Osteoblast (primary cell): ENCODE measurements at places on chromosomes 7 and 10. TPM values are rescaled to one million over a fixed set of nuclear protein-coding genes. Genes with fewer than 3 reads are reported as not detected.

EBLN1 gene
- total RNA-seq, result not detected in 2 replicates

CYP2C19 gene
- total RNA-seq, result not detected in 2 replicates

SPDYE2 gene
- not detected in 2 replicates for total RNA-seq

CDHR1 gene
- under 0.01 TPM in 1 of 2 replicates, not detected in the other for total RNA-seq

C10orf95 gene
- total RNA-seq, result not detected in 2 replicates

CCZ1 gene
- total RNA-seq, result 52.8 and 76.6 TPM in 2 replicates

OPN1SW gene
- not detected in 2 replicates for total RNA-seq

SH2D4B gene
- under 0.01 TPM in 1 of 2 replicates, not detected in the other for total RNA-seq

DNA sequence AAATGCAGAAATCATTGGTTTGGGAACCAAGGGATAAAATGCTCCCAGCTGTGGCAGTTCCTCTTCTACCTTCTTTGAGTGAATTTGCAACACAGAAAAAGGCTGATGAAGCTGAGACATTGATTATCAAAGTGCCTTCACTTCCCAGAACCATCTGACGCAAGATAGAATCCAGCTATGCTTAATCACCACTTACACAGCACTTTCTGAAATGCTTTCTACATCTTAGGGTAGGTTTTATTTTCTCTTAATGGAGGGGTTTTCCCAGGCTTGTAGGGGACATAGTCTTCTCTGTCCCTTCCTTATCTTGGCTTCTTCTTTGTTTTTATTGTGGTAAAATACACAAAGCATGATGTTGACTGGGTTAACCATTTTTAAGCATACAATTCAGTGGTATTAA is 332.6 kb upstream of the ZNF32 start:
- DNase-seq, result no peak

- DNase-seq, result no peak
Observed at GRCh38 chr7:11193131-11193867, 219.6 kb downstream of the PHF14 start.

DNA sequence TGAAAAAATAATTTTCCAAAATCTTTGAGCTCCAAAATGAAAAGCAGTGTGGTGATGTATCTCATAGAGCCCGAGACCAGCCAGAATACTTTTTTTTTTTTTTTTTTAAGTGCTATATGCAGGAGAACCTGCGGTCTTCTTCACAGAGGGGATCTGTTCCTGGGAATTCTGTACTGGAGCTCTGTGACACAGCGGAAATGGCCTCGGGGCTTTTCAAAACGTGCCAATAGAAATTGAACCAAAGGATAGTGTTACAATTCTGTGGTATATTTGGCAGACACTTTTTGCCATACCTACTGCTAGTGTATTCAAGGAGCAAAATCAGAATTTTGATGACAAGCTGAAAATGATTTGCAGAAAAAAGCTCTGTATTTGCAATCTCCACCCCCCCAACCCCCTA is 1429.3 kb upstream of the LRRTM3 start:
- no peak for DNase-seq

- peak; percentile 83 for DNase-seq
Observed at GRCh38 chr10:96967847-96968246, 135.7 kb downstream of the LCOR start.

DNA sequence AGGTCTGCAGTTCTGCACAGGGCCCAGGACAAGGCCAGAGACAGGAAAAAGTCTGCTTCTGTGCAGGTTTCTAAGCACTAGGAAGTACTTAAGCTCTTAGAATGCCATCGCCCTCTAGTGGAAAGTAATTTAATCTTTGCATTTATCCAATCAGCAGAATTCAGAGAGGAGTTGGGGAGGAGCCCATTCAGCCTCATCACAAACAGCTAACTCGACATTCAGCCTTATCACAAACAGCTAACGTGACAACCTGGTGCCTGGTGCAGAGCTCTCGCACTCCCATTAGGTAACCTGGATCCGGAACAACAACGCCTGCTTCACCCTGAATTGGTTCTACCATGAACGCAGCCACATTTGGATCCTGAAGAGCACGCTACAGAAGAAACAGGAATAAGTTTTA is 15.2 kb downstream of the OAT start:
- DNase-seq, result peak; percentile 77

DNA sequence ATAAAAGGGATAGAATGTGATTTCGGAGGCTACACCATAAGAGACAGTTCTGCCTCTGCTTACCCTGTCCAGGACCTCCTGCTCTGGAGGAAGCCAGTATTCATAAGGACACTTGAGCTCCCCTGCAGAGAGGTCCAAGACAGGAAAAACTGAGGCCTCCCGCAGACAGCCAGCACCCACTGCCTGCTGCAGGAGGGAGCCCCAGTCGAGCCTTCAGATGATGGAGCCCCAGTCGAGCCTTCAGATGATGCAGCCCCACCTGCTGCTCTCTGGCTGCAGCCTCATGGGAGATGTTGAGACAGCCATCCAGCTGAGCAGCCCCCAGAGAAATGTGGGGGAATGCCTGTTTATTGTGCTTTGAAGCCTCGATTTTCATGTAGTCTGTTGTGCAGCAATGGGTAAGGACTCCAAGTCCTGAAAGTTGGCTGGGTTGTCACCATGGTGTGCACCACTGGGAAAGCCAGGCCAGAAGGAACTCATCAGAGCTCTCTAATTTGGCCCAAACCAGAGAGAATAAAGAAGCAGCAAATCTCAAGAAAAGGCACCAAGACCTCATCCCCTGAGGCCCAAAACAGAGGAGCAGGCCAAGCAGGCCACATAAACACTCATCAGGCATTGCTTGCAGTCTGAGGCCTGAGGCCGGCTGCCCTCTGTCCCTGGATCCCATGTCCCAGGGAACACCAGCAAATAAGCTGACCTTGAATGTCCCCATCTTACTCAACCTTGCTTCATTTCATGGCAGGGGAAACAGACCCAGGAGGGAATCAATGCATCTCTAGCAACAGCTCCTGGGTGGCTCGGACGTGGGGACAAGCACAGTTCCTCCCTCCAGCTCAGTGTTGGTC is 30.9 kb downstream of the CALML5 start:
- DNase-seq, result peak; percentile 35

DNA sequence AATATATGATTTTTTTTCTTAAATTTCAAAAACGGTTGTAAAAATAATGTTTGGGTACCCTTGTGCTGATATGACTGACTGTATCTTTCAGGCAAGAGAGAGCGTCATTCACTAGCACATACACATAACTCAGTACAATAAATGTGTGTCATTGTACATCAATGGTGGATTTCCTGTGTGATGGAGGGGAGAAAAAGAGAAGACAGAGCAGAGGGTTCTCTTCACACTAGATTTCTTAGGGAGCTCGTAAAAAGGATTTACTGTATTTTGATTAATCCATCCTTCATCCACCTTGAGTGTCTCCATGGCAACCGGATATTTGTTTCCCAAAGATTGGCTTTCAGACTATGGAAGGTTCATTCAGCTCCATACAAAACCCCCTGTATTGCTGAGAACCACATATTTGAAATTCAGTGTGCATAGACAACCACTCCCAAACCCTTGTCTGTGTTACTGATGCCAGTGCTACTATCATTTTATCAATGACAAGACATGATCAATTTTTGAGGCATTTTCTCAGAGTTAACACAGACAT is 150.6 kb downstream of the AKR1D1 start:
- no peak for DNase-seq

DNA sequence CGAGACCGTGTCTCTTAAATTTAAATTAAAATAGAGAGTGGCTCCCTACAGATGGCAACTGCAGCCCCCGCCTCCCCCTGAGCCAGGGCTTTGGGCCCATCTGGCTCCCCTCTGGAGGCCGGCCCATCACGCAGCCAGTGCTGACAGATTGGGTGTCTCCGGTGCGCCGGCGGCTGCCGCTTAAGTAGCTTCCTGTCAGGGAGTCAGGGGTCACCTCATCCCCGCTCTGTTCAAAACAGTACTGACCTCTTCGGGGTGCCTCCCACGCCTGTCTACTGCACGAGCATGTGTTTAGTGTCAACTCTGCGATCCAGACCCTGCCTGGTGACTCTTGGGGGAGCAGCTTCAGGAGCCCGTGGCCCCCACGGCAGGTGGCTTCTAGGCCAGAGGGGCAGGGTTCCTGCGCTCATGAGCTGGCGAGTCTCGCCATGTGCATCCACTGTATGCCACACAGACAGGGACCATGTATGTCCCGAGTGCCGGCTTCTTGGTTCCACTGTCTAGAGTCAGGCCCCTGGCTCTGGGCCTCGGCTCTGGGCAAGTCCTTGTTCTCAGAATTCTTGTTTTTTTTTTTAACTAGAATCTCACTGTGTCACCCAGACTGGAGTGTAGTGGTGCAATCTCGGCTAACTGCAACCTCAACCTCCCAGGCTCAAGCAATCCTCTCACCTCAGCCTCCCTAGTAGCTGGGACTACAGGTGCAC is 36.1 kb downstream of the KCTD7 start:
- no peak for DNase-seq

- DNase-seq, result no peak
Observed at GRCh38 chr10:20644421-20644820, 252.7 kb downstream of the NEBL start.

DNA sequence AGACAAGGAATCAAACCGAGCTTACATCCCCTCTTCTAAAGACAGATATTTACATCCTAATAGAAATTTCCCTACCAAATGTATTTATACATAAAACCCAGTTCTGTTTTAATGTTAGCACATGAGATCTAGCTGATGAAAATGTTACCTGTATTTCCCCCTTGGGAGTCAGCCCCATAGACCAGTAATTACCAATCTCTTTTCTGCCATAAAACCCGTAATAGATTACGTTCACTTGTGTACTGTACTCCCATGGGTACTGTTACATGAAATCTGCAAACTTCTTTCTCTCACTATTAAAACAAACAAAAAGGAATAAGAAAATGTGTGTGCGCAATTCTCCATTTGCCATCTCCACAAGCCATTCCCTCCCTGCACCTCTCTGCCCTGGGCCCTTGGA is 450.9 kb downstream of the CALN1 start:
- DNase-seq, result no peak

- no peak for DNase-seq
Observed at GRCh38 chr7:141722529-141722928, 14.4 kb downstream of the WEE2 start.

DNA sequence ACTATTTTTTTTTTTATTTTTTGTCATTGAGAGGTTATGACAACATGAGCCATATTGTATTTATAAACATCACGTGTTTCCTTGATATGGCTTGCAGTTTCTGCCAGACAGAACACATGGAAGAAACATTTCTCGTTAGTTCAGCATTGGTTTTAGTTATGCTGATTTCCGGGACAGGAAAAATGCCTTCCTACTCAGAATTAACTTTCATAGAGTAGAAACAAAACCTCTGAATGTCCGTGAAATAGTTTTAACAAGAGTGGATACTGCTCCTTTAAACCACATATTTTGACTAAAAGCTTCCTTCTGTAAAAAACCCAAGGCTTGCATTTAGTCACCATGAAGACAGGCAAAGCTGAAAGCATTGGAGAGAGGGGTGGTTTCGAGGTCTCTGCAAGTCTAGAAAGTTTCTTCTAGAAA is 240.4 kb downstream of the KIAA1217 start:
- no peak for DNase-seq

- peak; percentile 14 for DNase-seq
Observed at GRCh38 chr7:25391295-25391861, 163.1 kb upstream of the NPVF start.

- no peak for DNase-seq
Observed at GRCh38 chr10:31660300-31660699, 268.3 kb downstream of the ARHGAP12 start.

- peak; percentile 87 for DNase-seq
Observed at GRCh38 chr7:156474241-156474743, 166.3 kb upstream of the RNF32 start.

DNA sequence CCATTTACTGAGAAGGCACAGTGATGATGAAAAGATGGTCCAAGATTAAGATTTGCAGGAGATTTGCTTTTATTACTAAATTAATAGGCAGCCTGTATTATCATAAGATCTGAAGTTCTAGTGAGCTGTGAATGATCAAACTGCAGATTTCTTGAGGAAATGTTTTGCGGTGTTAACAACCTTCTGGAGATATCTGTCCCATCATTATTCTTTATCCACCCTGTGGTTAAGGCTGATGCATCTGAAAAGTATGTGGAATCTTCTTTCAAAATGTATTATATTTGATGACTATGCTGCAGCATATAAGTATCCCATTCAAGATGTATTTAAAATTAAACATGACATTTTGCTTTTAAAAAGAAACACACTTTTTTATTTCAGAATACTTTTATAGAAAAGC is 150.3 kb downstream of the POLR1F start:
- peak; percentile 17 for DNase-seq

GRCh38 chr7:98330926-98331529 is 49.5 kb downstream of the BRI3 start:
- DNase-seq, result no peak

- DNase-seq, result no peak
Observed at GRCh38 chr10:133557381-133557780, 8.0 kb downstream of the SYCE1 start.

GRCh38 chr7:102289057-102289456 is 2.4 kb downstream of the SH2B2 start:
- DNase-seq, result no peak

- no peak for DNase-seq
Observed at GRCh38 chr10:74174521-74174920, 23.5 kb downstream of the ADK start.

DNA sequence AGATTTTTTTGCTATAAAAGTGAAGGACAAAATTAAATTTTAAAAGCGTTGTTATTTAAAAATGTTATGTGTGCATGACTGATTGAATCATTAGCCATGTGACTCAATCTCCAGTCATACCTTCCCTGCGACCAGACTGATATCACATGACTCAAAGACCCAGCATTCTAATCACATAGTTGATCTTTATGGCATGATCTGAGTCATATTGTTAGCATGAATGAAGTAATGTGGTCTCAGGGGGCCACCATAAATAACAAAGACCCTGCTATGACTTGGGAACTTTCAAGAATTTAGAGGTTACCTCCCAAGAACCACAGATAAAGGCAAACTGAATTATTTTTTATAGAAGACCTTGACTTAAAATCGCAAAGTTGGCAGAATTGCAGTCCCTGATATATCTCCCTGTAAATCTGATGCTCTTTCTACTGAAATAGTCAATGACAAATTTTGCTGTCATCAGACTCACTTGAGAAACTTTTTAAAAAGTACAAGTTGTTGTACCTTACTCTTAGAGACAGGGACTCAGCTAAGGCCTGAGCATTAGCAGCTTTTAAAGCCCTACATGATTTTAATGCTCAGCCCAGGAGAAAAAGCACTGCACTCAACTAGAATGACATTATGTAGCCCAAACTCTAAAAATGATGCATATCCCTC is 717.3 kb downstream of the XPNPEP1 start:
- DNase-seq, result peak; percentile 5
